ENCODE measurements at places on chromosomes 6 and 20.

- no peak for DNase-seq
Measured at GRCh38 chr6:132017942-132018341, 66.8 kb upstream of the CCN2 start.

DNA sequence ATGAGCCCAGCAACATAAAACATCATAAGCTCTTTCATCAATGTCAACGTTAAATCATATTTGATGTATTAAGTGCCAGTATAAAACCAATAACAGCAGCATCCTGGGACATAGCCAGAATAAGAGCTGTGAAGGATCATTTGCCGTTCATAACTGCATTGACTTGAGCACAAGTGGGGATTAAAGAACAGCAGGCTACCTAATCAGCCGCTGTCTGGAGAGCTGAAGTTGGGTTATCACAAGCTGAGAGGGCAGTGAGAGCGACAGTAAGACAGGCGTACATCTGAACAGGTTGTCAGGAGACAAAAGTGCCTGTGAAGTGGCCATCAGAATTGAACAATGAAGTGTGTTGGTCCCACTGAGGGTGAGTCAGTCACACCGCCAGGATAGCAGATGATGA, 269.6 kb downstream of the GRIK2 start:
- DNase-seq, result no peak

GRCh38 chr20:9143926-9144325, 75.0 kb downstream of the PLCB4 start:
- no peak for DNase-seq

DNA sequence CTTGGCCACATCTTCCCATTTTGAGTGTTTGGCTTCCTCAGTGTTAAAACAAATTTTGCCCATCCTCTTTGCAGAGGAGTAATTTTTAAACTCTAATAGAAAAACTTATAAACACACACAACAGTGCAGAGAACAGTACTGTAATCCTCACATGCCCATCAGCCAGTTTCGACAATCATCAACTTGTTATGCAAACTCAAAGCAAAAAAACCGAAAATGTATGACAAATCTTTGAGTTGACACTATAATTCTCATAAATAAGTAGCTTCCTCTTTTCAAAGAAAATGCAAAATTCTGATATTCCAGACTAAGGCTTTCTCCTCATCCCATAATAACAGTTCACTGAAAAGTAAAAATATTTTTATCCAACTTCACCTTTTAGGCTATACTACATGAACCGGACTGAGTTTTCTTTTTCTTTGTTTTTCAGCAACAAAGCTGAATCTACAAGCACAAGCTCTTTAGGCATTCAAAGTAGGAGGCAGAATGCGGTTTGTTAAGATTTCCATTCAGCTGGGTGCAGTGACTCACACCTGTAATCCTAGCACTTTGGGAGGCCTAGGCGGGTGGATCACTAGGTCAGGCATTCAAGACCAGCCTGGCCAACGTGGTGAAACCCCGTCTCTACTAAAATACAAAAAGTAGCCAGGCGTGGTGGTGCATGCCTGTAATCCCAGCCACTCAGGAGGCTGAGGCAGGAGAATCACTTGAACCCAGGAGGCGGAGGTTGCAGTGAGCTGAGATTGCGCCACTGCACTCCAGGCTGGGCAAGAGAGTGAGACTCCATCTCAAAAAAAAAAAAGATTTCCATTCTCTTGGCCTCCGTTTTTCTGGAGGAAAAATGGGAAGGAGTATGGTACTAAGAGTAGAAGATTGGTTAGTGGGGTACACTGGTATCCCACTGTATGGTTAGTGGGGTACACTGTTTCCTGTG, 74.8 kb downstream of the GCNT2 start:
- no peak for DNase-seq

DNA sequence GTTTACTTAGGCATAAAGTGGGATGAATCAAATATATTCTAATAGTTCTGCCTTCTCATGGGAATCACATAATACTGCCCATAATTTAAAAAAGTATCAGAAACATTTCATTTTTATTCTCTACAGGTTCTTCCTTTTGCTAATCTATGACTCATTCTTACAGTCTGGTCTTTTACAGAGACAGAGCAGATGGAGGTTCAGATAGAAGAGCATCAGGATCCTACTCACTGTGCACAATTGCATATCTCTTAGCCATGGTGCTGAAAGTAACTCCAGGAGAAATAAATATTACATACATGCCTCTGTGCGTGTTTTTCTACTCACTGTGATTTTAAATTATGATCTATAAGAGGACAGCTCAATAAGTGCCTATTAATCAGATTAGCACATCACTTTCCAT, 16.3 kb upstream of the OR2B6 start:
- no peak for DNase-seq

DNA sequence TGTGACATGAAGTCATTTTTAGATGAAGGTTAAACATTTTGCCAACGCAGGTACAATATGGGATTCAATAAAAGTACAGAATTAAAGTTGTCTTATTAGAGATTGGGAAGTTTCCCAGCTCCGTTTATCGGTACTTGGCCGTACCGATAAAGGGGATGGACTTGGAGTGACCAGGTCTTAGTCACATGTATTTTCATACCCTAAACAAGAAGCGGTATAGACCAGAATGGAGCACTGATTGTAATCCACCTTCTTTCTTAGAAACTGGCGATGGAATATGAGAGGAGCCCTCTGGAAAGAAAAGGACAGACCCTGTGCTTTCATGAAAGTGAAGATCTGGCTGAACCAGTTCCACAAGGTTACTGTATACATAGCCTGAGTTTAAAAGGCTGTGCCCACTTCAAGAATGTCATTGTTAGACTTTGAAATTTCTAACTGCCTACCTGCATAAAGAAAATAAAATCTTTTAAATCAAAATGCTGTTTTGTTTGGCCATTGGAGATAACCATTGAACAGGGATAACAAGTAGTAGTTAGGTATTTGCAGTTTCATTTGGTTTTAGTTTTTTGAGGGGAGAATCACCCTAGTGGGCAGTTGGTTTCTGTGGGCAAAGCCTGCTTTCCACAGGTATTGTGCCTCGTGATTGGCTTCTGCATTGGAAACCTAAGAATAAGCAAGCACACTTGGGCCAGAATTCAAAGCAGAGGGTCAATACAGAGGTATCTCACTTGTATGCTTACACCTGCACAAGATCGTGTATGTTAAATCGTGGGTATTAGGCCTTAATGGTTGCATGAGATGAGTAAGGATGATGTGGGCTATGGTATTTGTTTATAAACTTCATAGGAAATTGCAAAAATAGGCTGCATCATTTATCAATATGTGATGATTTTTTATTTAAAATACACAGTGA, 11.2 kb upstream of the ZNFX1 start:
- DNase-seq, result no peak

DNA sequence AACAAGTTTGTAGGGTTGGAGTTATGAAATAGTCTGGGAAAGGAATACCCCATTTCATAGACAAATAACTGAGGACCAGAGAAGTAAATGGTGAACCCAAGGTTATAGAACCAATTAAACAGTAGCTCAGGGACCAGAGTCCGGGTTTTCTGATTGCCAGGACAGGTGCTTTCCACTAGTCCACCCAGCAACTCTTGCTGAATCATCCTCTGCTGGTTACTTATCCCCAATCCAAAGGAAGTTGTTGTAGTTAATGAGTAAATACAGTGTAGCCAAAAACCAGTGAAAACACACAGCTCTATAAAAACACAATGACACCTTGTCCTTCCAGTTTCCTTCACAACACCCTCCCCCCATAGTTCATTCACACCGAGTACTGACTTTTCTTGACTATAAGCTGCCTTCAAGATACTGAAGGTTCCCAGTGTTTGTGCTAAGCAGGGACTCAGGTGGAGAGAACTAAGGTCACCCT, 766 bp upstream of the TINAG start:
- no peak for DNase-seq
